ENCODE measurements at places on chromosomes 11 and 22.

DNA sequence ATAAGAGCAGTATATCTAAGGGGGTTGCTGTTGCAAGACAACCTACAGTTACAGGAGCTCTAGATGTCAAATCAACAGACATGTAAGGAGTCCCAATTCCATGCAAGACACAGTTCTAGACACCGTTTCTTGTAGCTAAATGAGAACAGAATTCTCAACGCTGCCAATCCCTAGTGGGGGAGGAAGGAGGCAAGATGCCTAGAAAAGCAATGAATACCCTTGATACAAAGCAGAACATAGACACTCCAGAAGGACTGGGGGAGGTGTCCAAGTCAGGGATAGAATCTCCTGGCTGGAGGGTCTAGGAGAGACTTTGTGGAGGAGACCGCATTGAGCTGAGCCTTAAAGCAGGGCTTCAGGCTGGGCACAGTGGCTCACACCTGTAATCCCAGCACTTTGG is 280.2 kb downstream of the BUD13 start:
- DNase-seq = no peak

GRCh38 chr11:34825670-34826383 is 90.4 kb downstream of the APIP start:
- no peak for DNase-seq

DNA sequence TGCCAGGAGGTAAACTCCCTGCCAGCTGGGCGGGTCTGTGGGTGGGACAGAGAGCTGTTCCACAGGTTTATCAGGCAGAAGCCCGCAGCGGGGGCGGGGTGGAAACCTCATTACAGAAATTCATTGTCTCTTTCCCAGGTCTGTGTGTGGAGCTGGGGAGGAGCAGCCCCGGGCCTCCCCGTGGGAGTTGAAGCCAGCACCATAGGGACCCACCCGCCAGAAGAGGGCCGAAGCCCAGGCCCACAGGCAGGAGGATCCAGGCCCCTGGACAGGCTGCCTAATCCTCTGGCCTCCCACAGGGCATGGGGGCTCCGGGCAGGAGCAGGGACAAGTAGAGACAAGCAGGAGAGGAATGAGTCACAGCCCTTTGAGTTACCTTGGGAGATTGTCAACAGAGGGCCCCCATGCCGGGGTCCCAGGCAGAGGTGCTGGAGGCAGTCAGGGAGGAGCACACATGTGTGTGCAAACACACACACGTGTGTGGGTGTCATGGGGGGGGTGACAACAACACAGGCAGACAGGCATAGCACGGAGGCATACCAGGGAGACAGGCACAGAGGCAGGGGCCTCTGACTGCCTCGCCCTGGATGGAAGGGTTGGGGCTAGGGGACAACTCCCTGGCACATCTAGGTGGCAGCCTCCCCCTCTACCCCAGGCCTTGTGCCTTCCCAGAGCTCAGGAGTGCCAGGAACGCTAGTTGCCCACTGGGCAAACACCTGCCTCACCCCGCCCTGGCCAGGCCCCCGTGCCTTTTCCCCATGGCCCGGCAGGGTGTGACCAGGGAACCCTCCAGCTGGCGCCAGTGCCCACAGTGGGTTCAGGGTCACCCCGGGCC is 1.4 kb downstream of the CDC42BPG start:
- DNase-seq = no peak

DNA sequence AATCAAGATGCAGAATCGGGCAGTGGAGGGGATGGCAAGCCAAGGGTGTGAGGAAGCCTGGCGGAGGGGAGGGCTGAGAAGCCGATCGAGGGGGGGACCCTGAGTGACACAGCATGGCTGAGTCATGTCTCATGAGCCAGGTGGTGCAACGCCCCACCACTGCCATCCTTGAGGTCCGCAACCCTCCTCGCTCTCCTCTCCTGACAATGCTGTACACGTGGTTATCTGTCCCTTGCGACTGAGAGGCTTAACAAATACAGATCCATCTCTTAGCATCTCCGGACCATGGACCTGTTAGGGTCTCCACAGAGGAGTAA is 14.2 kb downstream of the SLC22A12 start:
- DNase-seq = no peak

Data from NCI-H510A treated with DMSO at 0.1 percent for 48 hours (cell line).